ENCODE measurements at places on chromosomes 16 and 17. TPM values are rescaled to one million over a fixed set of nuclear protein-coding genes. Genes with fewer than 3 reads are reported as not detected.

DNA sequence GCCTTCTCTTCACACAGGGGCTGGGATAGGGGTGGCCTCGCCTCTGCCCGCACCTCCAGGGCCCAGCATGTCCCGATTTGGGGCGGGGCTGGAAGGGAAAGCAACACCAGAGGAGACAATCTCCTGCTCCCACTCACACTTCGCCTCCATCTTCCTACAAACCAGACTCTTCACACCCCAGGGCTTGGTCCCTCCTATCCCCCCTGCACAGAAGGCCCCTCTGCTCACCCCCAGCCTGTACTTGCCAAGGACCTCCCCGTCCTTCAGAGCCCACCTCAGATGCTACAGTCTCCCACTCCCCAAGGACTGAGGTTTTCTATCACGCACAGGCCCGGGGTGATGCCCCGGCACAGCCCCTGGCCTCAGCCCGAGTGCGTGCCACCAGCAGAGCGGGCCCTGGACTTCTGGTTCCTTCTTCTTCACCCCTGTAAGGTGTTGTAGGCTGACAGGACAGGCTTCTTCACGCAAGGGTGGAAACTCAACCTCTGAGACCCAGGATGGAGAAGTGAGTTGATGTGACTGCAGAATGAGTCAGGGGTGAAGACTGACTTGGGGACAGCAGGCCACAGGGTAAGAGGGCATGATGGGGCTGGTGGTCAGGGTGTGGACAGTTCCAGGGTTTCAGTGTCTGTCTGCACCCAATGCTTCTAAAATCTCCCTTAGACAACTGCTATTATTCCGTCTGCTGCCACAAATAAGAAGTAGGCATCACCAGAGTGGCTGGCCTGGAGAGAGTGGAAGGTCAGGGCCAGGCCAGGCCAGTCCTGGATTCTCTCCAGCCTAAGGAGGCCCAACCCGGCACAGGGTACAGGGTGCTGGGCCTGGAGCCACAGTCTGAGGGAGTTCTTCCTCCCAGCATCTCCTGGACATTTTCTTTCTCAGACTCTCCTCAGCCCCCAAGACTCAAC, 2.5 kb downstream of the ITGAE start:
- no peak for DNase-seq
- H3K4me3 ChIP-seq, result no peak overlapping the region
- H3K27me3 ChIP-seq, result no peaks in the 10 kb centered on the region
- H3K36me3 ChIP-seq, result peaks cover 2% of the 10 kb centered on the region
- no peak overlapping the region for H3K27ac ChIP-seq
- peaks cover 30% of the 10 kb centered on the region for H3K4me1 ChIP-seq

GRCh38 chr17:28959471-28959871, 8.2 kb upstream of the PHF12 start:
- no peaks in the 10 kb centered on the region for H3K4me1 ChIP-seq
- no peak overlapping the region for H3K4me3 ChIP-seq
- no peaks in the 10 kb centered on the region for H3K36me3 ChIP-seq
- no peak for DNase-seq
- H3K27ac ChIP-seq, result no peak overlapping the region
- H3K27me3 ChIP-seq, result peaks cover 11% of the 10 kb centered on the region

- H3K4me3 ChIP-seq, result no peak overlapping the region
- DNase-seq, result no peak
- H3K36me3 ChIP-seq, result no peaks in the 10 kb centered on the region
- H3K27ac ChIP-seq, result no peak overlapping the region
Measured at GRCh38 chr17:12522743-12523183, 142.9 kb upstream of the MYOCD start.

GRCh38 chr16:78040396-78040795, 18.0 kb downstream of the CLEC3A start:
- H3K36me3 ChIP-seq, result no peaks in the 10 kb centered on the region
- peaks cover 2% of the 10 kb centered on the region for H3K4me1 ChIP-seq
- no peak overlapping the region for H3K27ac ChIP-seq
- no peak overlapping the region for H3K4me3 ChIP-seq
- DNase-seq, result no peak
- H3K27me3 ChIP-seq, result peaks cover 15% of the 10 kb centered on the region

DNA sequence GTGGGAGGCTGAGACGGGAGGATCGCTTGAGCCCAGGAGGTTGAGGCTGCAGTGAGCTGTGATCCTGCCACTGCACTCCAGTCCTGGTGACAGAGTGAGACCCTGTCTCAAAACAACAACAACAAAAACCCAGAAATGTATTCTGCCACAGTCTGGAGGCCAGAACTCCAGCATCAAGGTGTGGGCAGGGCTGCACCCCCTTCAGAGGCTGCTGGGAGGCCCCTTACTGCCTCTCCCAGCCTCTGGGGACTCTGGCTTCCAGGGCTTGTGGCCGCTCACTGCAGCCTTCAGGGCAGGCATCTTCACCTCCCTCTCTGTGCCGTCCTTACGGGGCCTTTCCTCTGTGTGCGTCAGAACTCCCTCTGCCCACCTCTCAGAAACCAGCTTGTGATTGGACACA, 209.4 kb upstream of the GSE1 start:
- DNase-seq, result no peak
- no peaks in the 10 kb centered on the region for H3K4me1 ChIP-seq
- H3K4me3 ChIP-seq, result no peak overlapping the region
- no peaks in the 10 kb centered on the region for H3K27me3 ChIP-seq
- no peaks in the 10 kb centered on the region for H3K36me3 ChIP-seq
- no peak overlapping the region for H3K27ac ChIP-seq

GRCh38 chr16:75196836-75197235, 10.1 kb downstream of the CTRB2 start:
- H3K36me3 ChIP-seq, result no peaks in the 10 kb centered on the region
- no peak overlapping the region for H3K27ac ChIP-seq
- peaks cover 30% of the 10 kb centered on the region for H3K27me3 ChIP-seq
- peaks cover 16% of the 10 kb centered on the region for H3K4me1 ChIP-seq

GRCh38 chr17:81349397-81350319, 45.6 kb upstream of the BAHCC1 start:
- DNase-seq, result no peak
- no peak overlapping the region for H3K4me3 ChIP-seq
- H3K27me3 ChIP-seq, result peaks cover 26% of the 10 kb centered on the region
- peaks cover 2% of the 10 kb centered on the region for H3K4me1 ChIP-seq
- no peaks in the 10 kb centered on the region for H3K36me3 ChIP-seq
- no peak overlapping the region for H3K27ac ChIP-seq

DNA sequence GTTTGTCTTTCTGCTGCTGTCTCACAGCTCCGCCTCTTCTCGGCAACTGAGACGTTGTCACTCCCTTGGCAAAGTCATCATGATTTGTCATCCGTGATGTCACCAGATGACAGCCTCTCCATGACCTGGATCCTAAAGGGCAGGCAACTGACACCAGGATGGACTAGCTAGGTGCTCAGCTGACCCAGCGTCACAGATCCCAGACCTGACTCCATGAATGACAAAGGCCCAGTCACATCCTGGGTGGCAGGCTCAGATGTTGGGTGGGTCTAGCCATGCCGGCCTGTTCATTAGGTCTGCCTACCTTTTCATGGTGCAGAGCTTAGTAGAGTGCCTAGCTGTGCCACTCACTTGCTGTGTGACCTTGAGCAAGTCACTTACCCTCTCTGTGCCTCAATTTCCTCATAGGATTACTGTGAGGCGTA, 3.8 kb upstream of the TMEM238L start:
- no peaks in the 10 kb centered on the region for H3K4me1 ChIP-seq
- H3K4me3 ChIP-seq, result no peak overlapping the region
- no peaks in the 10 kb centered on the region for H3K36me3 ChIP-seq
- H3K27me3 ChIP-seq, result no peaks in the 10 kb centered on the region
- H3K27ac ChIP-seq, result no peak overlapping the region

GRCh38 chr16:57645691-57646387, 17.4 kb downstream of the ADGRG1 start:
- no peak overlapping the region for H3K4me3 ChIP-seq
- H3K27ac ChIP-seq, result no peak overlapping the region
- DNase-seq, result no peak
- H3K36me3 ChIP-seq, result no peaks in the 10 kb centered on the region

The GPR139 gene
- not detected for total RNA-seq

The KRTAP9-8 gene
- total RNA-seq, result not detected

The WSCD1 gene
- total RNA-seq, result not detected
